Activated T-cell treated with anti-CD3 and anti-CD28 coated beads for 48 hours (primary cell): ENCODE measurements at places on chromosomes 2 and 18.
A peak's percentile ranks its signal among the peaks of the same experiment; 100 is the strongest.

- no peak for DNase-seq
Measured at GRCh38 chr2:148042219-148042618, 21.3 kb downstream of the MBD5 start.

GRCh38 chr2:238943338-238944067 lies 95.6 kb downstream of the TWIST2 start:
- no peak for DNase-seq

GRCh38 chr2:198374375-198375082 lies 570.1 kb downstream of the PLCL1 start:
- DNase-seq: peak; percentile 10

DNA sequence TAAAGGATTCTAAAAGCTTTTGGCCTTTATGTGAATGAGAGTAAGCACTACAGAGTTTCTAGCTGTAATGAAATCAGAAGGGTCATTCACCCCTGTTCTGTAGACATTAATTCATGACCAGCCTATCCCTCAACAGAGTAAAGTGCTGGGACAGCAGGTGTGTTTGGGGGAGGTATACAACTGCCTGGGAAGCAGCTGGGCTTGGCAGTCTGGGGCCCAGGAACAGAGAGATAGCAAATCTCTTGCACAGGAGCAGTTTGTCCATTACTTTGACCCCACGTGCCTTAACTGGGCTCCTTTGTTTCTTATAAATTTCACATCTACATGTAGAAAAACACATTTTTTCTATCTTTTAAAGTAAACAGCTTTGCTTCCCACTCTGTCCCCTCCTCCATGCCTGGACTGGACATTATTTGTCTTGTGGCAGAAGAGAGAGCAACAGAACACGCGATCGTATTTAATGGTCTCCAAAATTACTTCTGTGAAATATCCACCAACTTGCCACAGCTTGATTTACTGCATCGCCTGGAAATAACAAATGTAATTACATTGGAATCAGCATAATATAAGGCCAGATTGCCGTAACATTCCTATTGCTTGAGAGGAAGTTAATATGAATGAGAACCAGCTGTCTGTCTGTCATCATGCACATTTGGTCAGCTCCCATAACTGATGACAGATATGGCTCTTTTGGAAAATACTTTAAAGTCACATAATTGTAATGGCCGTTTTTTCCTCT lies 263.8 kb downstream of the RBM43 start:
- no peak for DNase-seq

DNA sequence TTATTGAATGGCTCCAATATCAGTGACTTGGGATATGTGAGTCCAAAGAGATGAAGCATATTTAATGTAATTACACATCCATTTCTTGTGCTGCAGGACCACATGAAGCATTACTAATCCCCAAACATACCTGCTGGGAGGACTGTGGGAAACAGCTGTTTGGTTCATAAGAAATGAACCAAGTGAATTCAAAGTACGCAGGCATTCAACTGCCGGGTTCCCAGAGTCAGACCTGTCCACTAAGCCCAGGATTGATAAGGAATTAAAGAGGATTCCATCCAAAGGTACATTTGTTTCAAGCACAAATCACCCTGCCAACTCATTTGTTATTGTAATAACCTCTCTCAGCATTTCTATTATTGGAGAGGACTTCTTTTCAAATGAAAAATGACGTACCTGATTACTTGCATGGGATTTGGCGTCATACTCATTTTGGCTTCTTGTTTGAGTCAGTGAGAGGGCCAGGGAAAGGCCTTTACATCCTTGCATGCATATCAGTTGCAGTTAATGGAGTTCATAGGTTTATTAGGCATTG lies 230.7 kb downstream of the TXNL1 start:
- no peak for DNase-seq

DNA sequence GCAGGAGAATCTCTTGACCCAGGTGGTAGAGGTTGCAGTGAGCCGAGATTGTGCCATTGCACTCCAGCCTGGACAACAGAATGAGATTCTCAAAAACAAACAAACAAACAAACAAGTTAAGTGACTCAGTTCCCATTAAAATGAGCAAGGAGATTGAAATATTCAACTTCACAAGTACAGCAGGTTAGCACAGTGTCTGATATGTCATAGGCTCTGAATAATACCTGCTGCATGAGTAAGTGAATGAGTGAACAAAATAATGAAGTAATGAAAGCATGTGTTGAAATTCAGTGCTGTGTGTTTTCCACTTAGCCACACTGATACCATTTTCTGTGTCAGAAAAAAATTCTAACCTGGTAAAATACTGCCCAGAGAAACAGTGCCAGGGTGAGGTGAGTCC lies 41.9 kb upstream of the SETBP1 start:
- DNase-seq: no peak

DNA sequence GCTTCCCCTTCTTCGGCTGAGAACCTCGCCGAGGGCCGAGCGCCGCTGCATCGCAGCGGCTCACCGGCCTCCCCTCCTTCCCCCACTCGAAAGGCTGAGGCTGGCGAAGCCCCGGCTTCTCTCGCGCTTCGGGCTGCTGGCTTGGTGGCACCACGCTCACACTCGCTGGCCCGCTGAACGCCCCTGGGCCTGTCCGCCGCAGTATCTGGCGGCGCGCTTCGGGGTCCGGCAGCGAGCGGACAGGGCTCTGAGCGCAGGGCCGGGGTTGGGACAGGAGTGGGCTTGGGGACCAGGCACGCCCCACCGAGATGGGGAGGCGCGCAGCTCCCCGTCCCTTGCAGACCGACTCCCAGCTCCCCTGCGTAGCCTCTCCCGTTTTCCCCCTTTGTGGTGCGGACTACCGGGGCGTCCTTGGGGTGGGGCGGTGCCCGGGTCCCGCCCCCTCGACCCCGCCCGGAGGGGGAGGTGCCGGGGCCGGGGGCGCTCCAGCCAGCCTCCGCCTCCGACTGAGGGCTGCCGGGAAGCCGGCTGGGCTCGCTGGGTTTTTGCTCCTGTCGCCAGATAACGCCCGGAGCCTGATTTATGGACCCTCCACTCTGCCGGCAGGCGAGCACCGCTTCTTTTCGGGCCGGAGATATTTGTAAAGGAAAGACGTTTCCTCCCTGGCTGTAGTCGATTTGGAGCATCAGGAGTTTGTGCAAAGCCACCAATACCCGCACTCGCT lies 3.8 kb downstream of the GBX2 start:
- DNase-seq: no peak
